ENCODE measurements at places on chromosomes 2 and 18. TPM values are rescaled to one million over a fixed set of nuclear protein-coding genes. Genes with fewer than 3 reads are reported as not detected.

The CCDC141 gene
- 0.01 TPM for polyA plus RNA-seq

The MC4R gene
- polyA plus RNA-seq: not detected

The MFSD2B gene
- polyA plus RNA-seq: not detected

The ZNF142 gene
- polyA plus RNA-seq: 13.5 TPM

The KLHL29 gene
- polyA plus RNA-seq: 3.6 TPM

The ARHGAP25 gene
- polyA plus RNA-seq: 44.5 TPM

The KATNAL2 gene
- polyA plus RNA-seq: 0.92 TPM

The ARHGAP28 gene
- polyA plus RNA-seq: 0.26 TPM

The FBXO15 gene
- 0.36 TPM for polyA plus RNA-seq

The FABP1 gene
- polyA plus RNA-seq: not detected

The MAL gene
- not detected for polyA plus RNA-seq
